Urothelium cell line (cell line): ENCODE measurements at places on chromosomes 1 and 21.

DNA sequence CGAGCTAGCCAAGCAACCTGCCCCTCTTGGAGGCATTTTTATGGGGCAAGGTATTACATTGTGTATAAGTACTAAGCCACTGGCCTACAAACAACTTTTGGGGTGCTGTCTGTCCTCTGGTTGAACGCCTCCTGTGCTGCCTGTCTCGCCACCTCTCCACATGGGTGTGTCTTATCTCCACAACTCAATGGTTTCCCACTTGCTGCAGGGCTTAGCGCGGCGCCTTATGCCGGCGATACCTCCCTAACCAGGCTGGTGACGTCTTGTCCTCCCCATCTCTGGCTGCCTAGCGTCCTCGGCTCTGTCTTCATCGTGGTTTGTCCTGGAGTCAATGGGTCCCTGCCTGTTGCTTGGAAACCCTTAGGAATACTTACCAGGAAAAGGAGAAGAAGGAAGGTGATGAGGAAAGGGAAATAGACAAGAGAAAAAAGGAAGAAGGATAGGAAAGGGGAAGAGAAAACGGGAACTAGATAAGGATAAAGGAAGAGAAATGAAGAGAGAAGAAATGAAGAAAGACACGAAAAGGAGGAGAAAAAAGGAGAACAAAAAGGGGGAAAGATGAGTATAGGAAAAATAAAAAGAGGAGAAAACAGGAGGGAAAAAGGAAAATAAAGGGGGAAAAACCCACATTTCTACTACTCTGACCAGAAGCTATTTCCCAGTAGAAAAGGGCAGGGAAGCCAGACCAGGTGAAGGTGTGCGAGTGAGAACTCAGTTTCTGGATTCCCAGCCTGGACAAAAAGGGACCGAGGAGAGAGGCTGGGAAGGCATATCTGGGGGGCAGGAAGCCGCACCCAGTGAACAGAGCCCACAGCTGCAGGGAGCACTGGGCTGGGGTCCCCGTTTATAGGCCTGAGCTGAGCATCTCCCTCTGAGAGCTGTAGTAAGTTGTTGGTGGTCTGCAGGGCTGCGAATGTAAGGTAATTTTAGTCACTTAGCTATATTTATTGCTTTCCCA lies 86.2 kb downstream of the CLIC6 start:
- DNase-seq, result no peak

DNA sequence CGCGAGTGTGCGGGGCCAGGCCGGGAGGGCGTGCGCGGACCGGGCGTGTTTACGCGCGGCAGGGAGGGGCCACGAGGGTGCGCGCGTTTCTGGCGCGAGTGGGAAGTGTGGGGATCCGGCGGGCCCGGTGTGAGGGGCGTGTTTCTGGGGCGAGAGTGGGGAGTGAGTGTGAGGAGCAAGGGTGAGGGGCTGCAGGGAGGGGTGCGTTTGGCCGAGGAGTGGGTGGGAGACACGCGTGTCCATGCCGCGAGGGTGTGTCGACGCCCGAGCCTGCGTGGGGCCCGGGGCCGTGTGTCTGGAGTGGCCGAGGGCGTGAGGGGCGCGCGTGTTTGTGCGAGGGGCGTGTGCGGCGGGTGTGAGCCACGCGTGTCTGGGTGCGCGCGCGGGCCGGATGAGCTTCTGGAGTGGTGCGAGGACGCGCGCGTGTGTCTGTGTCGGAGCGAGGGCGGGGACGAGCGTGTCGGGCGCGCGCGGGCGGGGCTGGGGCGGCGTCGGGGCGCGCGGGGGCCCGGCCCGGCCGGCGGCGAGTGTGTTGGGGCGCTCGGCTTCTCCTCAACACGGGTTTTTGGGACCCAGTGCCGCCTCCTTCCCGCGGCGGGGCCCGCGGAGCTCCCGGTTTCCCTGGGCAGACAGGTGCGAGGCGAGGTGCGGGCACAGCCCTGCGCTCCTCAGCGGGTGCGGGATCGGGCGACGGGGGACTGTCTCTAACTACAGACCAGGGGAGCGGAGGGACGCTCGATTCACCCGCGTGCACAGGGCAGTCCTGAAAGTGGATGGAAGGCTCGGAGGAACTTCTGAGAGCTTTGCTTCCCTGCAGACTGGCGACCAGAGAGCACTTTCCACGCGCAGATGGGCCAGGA lies 65.8 kb upstream of the VAMP3 start:
- DNase-seq, result no peak

GRCh38 chr1:42143896-42144710 lies 9.1 kb upstream of the GUCA2B start:
- DNase-seq, result no peak

- peak; percentile 57 for DNase-seq
These were observed 34.1 kb downstream of the CDCP2 start for GRCh38 chr1:54118704-54119103.

- DNase-seq, result peak; percentile 53
These were observed 1.3 kb downstream of the JAM2 start for GRCh38 chr21:25640202-25640942.

DNA sequence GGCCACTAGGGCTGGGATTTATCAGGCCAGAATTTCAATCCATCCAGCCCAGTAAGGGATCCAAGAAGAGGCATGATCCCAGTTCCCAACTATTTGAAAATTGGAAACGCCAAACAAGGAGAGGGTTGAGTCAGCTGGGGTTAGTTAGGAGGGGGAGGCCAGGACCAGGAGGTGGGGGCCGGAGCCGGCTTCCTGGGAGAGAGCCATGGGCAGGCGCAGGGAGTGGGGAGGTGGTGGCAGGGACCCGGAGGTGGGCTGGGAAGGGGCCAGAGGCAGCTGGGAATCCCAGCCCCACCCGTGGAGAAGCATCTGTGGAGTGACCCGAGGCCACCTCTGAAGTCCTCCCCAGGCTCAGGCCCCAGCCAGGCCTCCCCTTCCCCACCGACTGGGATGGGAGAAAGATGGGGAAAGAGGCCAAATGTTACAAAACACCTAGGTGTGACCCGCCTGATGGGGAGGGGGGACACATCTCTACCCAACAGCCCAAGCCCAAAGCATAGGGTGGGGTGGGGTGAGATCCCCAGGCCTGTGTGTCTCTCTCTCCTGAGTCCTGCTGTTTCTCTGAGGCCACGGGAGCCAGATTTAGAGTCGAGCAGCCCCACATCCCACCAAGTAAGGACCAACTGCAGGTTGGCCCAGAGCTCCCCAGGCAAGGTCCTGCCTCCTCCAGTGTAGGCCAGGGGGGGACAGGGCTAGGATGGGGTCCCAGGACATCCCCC lies 10.1 kb downstream of the HSPG2 start:
- no peak for DNase-seq

DNA sequence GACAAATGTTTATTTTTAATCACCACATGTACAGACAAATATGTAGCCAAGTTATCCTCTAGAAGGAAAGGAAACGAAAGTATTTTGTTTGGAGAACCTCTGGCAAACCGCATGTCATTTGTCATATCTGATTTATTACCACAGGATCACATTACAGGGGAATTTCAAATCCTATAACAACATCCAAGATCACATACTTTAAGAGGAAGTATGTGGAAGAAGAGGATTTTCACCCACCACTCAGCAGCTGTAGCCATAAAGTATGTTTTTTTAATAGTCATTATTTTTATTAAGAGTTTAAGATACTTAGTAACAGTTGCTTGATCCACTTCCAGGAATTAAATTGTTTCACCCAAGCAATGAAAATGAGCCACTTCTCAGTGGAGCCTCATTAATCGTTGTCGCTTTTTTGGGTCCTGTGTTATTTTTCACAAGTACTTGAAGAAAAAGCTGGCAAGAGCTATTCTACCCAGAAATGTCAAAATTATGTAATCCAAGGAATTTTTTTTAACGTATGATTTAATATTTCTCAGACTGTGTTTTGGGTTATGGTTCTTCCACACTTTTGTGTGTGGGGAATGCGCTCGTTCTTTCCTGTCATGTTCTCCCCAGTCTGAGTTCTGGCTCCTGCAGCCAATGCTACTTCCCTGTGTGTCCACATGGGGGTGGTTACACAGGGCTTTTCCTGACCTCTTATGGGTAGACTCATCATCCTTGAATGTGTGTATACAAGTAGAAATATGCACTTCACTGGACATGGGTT lies 6.9 kb downstream of the SERTAD4 start:
- DNase-seq, result no peak

DNA sequence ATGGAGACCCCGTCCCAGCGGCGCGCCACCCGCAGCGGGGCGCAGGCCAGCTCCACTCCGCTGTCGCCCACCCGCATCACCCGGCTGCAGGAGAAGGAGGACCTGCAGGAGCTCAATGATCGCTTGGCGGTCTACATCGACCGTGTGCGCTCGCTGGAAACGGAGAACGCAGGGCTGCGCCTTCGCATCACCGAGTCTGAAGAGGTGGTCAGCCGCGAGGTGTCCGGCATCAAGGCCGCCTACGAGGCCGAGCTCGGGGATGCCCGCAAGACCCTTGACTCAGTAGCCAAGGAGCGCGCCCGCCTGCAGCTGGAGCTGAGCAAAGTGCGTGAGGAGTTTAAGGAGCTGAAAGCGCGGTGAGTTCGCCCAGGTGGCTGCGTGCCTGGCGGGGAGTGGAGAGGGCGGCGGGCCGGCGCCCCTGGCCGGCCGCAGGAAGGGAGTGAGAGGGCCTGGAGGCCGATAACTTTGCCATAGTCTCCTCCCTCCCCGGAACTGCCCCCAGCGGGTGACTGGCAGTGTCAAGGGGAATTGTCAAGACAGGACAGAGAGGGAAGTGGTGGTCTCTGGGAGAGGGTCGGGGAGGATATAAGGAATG lies 505 bp downstream of the LMNA start:
- no peak for DNase-seq

- no peak for DNase-seq
These were observed 12.3 kb upstream of the SDC3 start for GRCh38 chr1:30920827-30921226.

DNA sequence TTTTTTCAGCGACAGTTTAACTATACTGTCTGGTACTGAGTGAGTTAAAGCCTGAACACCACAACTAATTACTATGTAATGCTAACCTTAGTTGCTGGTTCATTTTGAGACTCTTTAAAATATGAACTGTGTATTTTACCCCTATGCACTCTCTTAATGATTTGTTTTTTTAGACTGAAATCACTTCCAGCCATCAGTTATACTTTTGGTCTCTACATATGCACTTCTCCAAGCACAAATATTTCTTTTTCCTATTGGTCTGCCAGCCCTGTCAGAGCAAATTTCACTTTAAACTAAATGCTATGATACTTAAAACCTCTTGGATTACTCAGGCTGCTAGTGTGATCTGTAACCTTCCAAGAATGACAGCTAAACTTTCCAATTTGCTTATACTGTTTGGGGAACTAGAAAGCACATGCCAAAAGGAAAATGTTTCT lies 38.1 kb upstream of the SCYL3 start:
- DNase-seq, result no peak

GRCh38 chr1:30684259-30684658 lies 39.1 kb downstream of the MATN1 start:
- DNase-seq, result no peak

DNA sequence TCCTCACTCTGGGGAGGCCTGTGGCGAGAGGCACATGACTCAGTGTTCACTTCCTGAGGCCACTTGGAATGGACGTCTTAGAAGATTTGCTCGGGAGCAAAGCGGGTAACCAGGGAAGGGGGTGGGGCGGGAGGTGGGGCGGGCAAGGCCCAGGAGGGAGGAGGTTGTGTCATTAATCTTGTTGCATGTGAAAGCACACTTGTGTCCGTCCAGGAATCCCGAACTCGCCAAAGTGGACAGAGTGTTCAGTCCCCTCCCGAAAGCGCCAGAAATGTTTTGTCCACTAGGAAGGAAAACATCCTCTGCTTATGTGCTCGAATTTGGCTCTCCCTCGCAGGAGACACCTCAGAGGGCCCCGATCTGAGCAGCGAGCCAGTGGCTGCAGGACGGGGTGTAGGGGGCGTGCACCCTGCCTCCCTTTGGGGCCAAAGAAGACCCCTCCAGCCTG lies 84.2 kb downstream of the SPSB1 start:
- no peak for DNase-seq

DNA sequence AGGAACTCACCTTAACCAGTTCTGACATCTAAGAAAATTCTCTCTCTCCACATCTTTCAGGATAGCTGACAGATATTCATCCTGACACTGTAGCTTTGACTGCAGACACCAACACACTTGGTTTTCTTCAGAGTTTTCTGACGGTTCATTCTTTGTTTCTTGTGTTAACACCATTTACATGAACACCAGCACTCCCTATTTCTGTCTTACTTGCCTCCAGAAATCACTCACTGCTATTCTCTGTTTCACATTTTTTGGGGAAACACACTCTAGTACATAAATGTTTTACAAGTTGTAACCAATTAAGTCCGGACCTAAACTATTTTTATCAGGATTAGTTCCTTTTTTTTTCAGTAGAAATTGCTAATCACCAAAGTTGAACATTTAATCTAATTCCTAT lies 15.4 kb downstream of the FLVCR1 start:
- DNase-seq, result no peak

DNA sequence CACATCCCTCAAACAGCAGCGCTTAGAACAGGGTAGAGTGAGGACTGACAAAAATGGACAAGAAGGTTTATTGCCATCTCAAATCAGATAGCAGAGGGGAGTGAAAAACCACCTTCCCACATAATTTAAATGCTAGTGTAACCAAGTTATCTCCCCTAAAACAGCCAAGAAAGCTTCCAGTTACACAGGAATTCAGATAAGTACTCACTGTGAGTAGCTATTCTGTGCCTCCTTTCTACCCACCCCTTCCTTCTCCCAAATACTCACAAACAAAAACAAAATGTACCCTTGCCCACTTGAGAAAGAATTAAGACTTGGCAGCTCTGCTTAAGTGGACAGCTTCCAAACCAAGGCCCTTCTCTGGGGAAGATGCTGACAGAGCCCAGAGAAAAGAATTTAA lies 9.1 kb downstream of the OTUD7B start:
- no peak for DNase-seq

GRCh38 chr1:241579434-241579833 lies 47.3 kb downstream of the KMO start:
- no peak for DNase-seq

GRCh38 chr1:213331631-213332175 lies 280.7 kb downstream of the RPS6KC1 start:
- no peak for DNase-seq

DNA sequence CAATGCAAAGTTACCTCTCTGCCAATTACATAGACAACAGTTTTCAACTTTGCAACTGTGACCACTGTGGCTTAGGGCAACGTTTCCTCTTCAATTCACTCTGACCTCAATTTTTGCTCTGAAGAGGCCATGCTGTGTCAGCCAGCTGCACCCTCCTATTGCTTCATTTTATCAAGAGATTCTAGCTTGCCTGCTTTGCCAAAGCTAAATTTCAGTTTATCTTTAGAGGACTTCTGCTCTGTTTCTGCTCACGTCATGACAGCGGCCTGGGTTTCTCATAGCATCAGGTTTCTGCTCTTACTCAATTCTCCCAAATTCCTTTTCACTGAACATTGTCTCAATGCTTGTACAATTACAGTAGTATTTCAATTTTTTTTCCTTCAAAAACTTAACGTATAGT lies 154.6 kb downstream of the PLA2G4A start:
- DNase-seq, result no peak
